ENCODE measurements at places on chromosomes 11 and 22. TPM values are rescaled to one million over a fixed set of nuclear protein-coding genes. Genes with fewer than 3 reads are reported as not detected.

The CAPN5 gene
- 0.62 TPM for total RNA-seq

The RPS13 gene
- total RNA-seq, result 1,685 TPM

GRCh38 chr22:50574383-50574755 is 3.9 kb downstream of the CPT1B start:
- H3K27ac ChIP-seq, result no peak overlapping the region
- H3K4me1 ChIP-seq, result peaks cover under 1% of the 10 kb centered on the region
- H3K27me3 ChIP-seq, result no peaks in the 10 kb centered on the region

- DNase-seq, result peak; percentile 60
- no peaks in the 10 kb centered on the region for H3K4me1 ChIP-seq
- H3K27ac ChIP-seq, result no peak overlapping the region
- H3K36me3 ChIP-seq, result peaks cover 14% of the 10 kb centered on the region
- H3K27me3 ChIP-seq, result no peaks in the 10 kb centered on the region
Measured at GRCh38 chr11:134261626-134262488, 8.5 kb downstream of the ACAD8 start.

GRCh38 chr11:64007629-64008282 is 21.5 kb downstream of the OTUB1 start:
- H3K36me3 ChIP-seq, result peaks cover 6% of the 10 kb centered on the region
- no peak overlapping the region for H3K4me3 ChIP-seq
- peaks cover 6% of the 10 kb centered on the region for H3K4me1 ChIP-seq
- H3K27ac ChIP-seq, result no peak overlapping the region

GRCh38 chr22:24740626-24741025 is 33.9 kb downstream of the PIWIL3 start:
- H3K27me3 ChIP-seq, result peaks cover 25% of the 10 kb centered on the region
- H3K4me3 ChIP-seq, result no peak overlapping the region
- H3K36me3 ChIP-seq, result no peaks in the 10 kb centered on the region
- H3K27ac ChIP-seq, result no peak overlapping the region
- no peaks in the 10 kb centered on the region for H3K4me1 ChIP-seq

- no peak for DNase-seq
- peaks cover 17% of the 10 kb centered on the region for H3K27me3 ChIP-seq
- H3K4me3 ChIP-seq, result no peak overlapping the region
- H3K36me3 ChIP-seq, result no peaks in the 10 kb centered on the region
- no peak overlapping the region for H3K27ac ChIP-seq
Measured at GRCh38 chr11:8206251-8207079, 37.6 kb upstream of the RIC3 start.

DNA sequence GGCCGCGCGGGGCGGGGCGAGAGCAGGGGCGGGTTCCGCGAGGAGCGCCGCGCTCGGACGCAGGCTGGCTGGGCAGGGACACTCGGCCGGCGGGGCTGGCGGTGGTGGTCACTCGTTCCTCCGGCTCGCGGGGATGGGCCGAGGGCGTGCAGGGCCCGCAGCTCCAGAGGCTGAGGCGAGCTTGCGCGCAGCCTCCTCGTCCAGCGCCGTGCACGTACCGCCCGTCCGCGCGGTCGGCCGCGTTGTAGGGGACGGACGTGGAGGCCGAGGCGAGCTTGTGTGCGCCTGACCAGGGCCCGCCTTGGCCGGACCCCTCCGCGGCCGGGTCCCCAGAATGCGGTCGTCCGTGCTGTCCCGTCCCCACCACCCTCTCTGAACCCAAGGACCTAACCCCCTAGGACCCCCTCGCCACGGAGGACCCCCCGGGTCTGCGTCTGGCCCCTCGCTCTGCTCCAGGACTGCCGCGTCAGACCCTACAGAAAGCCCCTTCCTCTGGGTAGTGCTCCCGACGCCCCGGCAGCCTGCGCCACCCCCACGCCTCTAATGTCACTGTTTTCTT is 569 bp upstream of the YPEL1 start:
- H3K27me3 ChIP-seq, result peaks cover 3% of the 10 kb centered on the region
- H3K4me1 ChIP-seq, result peaks cover 10% of the 10 kb centered on the region
- H3K4me3 ChIP-seq, result no peak overlapping the region
- no peak overlapping the region for H3K27ac ChIP-seq

DNA sequence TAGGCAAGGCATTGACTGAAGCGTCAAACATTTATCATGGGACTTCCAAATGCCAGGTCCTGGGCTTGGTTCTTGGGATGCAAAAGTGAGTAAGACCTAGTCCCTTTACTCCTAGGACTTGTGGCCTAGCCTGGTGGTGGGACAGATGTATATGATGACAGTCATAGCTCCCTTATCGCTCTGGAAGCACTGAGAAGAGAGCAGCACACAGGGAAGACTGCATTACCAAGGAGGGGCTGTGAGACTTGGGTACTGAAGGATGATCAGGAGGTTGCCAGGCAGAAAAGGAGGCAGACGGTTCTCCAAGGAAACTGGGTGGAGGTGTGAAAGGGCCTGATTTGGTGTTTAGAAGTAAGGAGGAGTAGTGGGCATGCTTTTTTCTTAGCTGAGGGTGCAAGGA is 32.5 kb downstream of the MICAL2 start:
- peaks cover 75% of the 10 kb centered on the region for H3K4me1 ChIP-seq
- peak overlapping the region; percentile 61 for H3K27ac ChIP-seq
- H3K36me3 ChIP-seq, result peaks cover 45% of the 10 kb centered on the region
- no peak for DNase-seq

- H3K27me3 ChIP-seq, result no peaks in the 10 kb centered on the region
- no peak overlapping the region for H3K27ac ChIP-seq
- H3K4me3 ChIP-seq, result no peak overlapping the region
- H3K4me1 ChIP-seq, result peaks cover 25% of the 10 kb centered on the region
Measured at GRCh38 chr11:61149624-61150615, 11.3 kb downstream of the VPS37C start.

- no peaks in the 10 kb centered on the region for H3K36me3 ChIP-seq
- DNase-seq, result no peak
- no peak overlapping the region for H3K27ac ChIP-seq
Measured at GRCh38 chr11:70487160-70487559, 88.8 kb downstream of the CTTN start.

GRCh38 chr11:38990139-38990538 is 2392.1 kb upstream of the RAG2 start:
- H3K36me3 ChIP-seq, result no peaks in the 10 kb centered on the region
- H3K4me3 ChIP-seq, result no peak overlapping the region
- no peaks in the 10 kb centered on the region for H3K4me1 ChIP-seq
- no peak overlapping the region for H3K27ac ChIP-seq
- DNase-seq, result no peak
- H3K27me3 ChIP-seq, result no peaks in the 10 kb centered on the region

GRCh38 chr11:17803754-17804334 is 69.3 kb downstream of the KCNC1 start:
- no peaks in the 10 kb centered on the region for H3K27me3 ChIP-seq
- H3K36me3 ChIP-seq, result peaks cover 6% of the 10 kb centered on the region
- no peak for DNase-seq

- no peaks in the 10 kb centered on the region for H3K27me3 ChIP-seq
- H3K4me1 ChIP-seq, result peaks cover 25% of the 10 kb centered on the region
- DNase-seq, result no peak
- H3K36me3 ChIP-seq, result no peaks in the 10 kb centered on the region
- no peak overlapping the region for H3K4me3 ChIP-seq
- no peak overlapping the region for H3K27ac ChIP-seq
Measured at GRCh38 chr11:47943721-47944586, 36.4 kb upstream of the PTPRJ start.

DNA sequence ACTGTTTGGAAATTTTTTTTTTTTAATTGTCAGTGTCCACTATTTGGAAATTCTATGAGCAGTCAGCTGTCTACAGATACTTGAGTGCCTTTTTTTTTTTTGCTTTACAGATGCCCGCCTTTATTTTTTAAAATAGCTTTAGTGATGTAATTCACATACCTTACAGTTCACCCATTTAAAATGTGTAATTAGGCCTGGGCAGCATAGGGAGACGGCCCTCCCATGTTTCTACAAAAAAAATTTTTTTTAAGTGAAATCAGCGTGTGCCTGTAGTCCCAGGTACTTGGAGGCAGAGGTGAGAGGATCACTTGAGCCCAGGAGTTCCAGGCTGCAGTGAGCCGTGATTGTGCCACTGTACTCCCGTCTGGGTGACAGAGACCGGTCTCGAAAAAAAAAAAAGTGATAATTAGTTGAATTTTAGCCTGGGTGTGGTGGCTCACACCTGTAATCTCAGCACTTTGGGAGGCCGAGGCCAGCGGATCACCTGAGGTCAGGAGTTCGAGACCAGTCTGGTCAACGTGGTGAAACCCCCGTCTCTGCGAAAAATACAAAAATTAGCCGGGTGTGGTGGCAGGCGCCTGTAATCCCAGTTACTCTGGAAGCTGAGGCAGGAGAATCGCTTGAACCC is 1.5 kb downstream of the ZNF143 start:
- H3K27ac ChIP-seq, result peak overlapping the region; percentile 91
- H3K27me3 ChIP-seq, result no peaks in the 10 kb centered on the region
- no peak for DNase-seq
- H3K36me3 ChIP-seq, result peaks cover 15% of the 10 kb centered on the region
- H3K4me1 ChIP-seq, result peaks cover 27% of the 10 kb centered on the region

Data from activated CD4-positive, alpha-beta T cell treated with anti-CD3 and anti-CD28 coated beads for 36 hours (primary cell).